CD4-positive, alpha-beta T cell treated with Interleukin-1 beta for 1 hour (primary cell): ENCODE measurements at places on chromosomes 1 and 21.

- no peak for DNase-seq
Observed at GRCh38 chr1:240803151-240803550, 191.2 kb upstream of the GREM2 start.

- peak; percentile 11 for DNase-seq
Observed at GRCh38 chr1:183227422-183228346, 41.6 kb downstream of the LAMC2 start.

GRCh38 chr1:156616463-156616862 is 2.8 kb upstream of the HAPLN2 start:
- no peak for DNase-seq

GRCh38 chr1:233719655-233720341 is 105.9 kb downstream of the KCNK1 start:
- DNase-seq: no peak

DNA sequence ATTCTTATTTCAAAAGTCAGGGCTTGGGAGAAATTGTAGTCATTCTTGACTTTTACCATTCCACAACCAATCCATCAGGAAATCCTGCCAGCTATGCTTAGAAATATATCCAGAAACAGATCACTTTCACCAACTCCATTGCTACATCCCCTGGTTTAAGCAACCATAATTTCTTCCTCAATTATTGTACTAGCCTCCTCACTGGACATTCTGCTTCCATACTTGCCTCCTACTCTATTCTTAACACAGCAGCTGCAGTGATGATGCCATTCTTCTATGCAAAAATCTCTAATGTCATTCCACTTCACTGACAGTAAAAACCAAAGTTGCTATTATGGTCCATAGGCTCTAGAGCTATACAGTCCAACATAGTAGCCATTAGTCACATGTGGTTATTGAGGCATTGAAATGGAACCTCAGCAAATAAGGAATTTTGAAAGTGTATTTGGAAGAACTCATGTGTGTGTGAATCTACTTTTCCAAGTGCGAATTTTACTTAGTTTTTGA is 110.7 kb upstream of the KIAA0040 start:
- no peak for DNase-seq

- no peak for DNase-seq
Observed at GRCh38 chr1:56469640-56470371, 109.6 kb downstream of the PLPP3 start.

DNA sequence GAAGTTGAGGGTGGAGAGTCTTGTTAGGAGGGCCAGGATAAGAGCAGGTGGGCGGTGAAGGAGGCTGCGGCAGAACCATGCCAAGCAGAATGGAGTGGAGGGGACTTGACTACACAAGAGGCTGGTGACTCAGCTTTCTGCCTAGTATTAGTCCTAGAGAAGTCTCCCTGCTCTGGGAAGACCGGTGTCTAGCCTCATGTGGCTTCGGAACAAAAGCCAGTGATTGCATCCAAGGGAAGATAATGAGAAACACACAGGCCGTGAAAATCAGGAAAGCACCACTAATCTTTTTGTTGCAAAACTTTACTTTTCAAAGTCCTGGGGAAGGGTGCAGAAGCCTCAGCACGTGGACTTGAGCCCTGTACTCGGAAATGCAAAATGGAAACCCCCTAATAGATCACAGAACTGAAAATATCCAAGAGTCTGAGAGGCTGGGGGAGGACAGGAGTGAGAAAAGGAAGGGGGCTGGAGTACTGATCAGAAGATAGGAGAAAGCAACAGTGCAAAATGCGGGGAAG is 31.4 kb downstream of the DDR2 start:
- no peak for DNase-seq

GRCh38 chr1:187044411-187044810 is 215.7 kb downstream of the PLA2G4A start:
- DNase-seq: no peak

- DNase-seq: no peak
Observed at GRCh38 chr21:42401820-42402251, 1.9 kb upstream of the UBASH3A start.

DNA sequence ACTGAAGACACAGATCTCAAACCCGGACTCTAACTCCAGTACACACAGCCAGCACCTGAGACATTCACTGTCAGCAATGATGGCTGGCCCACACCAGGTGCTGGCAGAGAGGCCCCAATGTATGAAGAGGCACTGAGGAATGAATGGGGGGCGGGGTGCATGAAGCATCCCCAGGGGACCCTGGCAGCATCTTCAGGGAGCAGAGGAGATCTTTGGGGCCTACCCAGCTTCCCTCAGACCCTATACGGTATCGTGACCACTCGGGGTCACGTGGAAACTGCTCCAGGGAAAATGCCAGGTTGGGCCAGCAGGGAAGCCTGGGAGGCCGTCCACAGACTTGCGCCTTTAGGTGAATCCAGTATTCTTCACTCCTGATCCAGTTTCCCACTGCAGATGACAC is 84.3 kb downstream of the NPHP4 start:
- no peak for DNase-seq

DNA sequence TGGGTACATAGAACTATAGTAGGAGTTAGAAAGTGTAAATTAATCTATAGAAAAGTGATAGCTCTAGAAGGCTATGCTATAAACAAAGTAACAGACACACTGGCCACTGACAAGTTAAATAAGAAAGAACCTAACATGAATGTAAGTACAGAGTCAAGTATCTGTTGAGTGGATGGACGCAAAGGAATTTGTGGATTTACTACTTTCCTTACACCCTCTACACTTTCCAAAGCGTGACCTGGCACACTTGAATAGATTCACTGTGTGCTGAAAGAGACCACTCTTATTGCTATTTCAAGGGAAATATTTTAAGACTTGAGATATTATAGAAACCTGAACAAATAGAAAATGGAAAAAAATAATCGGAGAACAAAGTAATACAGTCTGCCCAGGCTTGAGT is 142.8 kb upstream of the SAMSN1 start:
- DNase-seq: no peak

- no peak for DNase-seq
Observed at GRCh38 chr1:240152611-240153297, 61.1 kb downstream of the FMN2 start.

DNA sequence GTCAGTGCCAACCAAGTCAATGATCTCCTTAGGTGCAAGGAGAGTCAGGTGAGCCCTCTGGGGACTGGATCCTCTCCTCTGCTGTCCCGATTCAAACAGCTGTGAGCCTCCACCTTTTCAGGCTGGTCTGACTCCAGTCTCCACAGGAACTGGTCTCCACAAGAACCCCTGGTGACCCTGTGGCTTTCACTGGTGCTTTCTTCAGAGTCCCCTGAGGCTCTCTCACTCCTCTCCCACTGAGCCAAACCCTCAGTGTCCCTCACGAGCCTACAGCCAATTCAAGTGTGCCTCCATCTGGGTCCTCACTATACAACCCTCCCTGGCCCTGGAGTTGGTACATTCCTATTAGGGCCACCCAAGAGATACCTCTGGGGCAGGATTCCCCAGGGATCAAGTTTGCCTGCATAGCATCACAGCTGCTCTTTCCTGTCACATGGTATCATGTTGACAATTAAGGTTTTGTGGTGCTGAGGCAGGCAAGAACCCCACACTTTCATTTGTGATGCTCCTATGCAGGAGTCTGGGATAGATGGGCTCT is 5.2 kb upstream of the NGF start:
- no peak for DNase-seq

DNA sequence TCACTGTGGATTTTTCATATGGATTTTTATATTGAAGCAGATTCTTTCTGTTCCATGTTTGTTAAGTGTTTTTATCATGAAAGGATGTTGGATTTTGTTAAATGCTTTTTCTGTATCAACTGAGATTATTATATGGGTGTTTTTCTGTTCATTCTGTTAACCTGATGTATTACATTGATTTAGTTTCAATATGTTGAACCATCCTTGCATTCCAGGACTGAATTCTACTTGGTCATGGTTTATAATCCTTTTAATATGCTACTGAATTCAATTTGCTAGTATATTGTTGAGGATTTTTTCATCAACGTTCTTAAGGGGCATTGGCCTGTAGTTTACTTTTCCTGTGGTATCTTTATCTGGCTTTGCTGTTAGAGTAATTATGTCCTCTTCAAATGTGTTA is 55.8 kb downstream of the CCDC30 start:
- DNase-seq: no peak

DNA sequence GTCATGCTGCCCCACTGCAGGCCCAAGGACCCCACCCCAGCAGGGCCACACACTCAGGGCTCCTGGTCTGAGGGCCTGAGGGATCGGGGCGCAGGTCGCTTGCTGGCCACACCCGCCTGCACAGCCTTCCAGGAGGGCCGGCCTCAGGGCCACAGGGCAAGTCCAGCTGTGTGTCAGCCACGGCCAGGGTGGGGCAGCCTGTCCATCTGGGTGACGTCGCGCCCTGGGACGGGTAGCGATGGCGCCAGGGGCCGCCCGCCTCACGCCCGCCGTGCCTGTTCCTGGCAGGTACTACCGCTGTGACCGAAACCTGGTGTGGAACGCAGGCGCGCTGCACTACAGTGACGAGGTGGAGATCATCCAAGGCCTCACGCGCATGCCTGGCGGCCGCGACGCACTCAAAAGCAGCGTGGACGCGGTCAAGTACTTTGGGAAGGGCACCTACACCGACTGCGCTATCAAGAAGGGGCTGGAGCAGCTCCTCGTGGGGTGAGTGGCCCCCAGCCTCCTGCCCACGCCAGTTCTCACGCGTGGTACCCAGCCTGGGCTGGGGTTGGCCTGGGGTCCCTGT is 2.5 kb downstream of the COL6A1 start:
- no peak for DNase-seq

- peak; percentile 91 for DNase-seq
Observed at GRCh38 chr1:37477198-37477931, 3.0 kb downstream of the ZC3H12A start.

- no peak for DNase-seq
Observed at GRCh38 chr1:33334081-33334552, 13.2 kb upstream of the A3GALT2 start.

DNA sequence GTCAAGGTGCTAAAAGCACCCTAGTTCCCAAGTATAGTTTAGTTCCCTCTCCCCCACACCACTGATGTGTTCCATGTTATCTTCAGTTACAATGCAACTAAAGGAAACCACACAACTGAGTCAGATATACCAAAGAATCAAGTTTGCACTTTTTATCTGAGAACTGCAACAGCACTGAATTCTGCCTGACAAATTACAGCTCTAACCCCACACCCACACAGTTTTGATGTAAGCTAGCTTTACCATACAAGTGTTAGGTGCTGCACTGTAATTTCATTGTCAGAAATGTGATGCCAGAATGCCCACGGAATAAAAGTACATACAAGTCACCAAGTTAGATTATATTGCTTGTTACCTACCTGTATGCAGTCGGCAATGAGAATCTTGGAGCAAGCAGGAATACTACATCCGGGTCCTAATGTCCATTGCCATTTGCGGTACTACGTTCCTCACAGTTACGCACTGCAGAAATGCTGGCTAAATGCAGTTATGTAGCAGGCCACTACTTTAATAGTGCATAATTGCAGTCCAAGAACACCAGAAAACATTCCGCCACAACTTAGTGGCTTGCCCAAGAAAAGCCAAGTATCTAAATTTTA is 12.1 kb downstream of the SFPQ start:
- DNase-seq: no peak

GRCh38 chr1:112673592-112674439 is 643 bp upstream of the MOV10 start:
- DNase-seq: peak; percentile 43

DNA sequence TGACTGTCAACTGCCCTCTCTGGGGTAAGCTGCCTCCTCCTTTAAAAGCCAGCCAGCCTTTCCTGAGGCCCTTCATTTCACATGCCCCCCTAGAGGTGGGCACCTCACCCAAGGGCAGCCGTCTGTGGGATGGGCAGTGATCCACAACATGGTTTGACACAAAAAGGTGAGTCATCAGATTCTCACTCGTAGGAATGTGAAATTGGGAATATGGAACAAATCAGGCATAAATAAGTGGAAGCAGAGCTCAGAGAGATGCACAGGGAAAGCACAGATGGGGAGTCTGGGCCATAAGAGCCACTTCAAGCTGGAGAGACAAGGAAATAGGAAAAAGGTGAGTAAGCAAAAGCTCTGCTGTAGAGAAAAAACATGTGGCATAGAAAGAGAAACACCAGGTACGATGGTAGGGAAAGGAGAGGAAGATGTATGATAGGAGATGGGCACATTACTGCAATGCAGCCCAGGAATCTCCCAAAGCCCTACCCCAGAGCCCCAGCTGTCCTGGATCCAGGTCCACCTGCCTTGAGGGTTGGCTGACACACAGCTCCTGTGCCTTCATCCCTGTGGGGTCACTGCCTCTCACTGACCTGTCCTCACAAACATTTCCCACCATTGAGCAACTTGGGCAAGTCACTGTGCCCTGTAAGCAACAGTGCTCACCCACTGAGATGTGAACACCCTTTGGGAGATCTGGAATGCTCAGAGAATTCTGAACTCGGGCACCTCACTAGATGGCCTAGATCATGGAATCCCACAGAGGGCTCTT is 86.6 kb downstream of the ASTN1 start:
- DNase-seq: no peak

GRCh38 chr21:18646116-18646515 is 242.5 kb upstream of the TMPRSS15 start:
- no peak for DNase-seq

DNA sequence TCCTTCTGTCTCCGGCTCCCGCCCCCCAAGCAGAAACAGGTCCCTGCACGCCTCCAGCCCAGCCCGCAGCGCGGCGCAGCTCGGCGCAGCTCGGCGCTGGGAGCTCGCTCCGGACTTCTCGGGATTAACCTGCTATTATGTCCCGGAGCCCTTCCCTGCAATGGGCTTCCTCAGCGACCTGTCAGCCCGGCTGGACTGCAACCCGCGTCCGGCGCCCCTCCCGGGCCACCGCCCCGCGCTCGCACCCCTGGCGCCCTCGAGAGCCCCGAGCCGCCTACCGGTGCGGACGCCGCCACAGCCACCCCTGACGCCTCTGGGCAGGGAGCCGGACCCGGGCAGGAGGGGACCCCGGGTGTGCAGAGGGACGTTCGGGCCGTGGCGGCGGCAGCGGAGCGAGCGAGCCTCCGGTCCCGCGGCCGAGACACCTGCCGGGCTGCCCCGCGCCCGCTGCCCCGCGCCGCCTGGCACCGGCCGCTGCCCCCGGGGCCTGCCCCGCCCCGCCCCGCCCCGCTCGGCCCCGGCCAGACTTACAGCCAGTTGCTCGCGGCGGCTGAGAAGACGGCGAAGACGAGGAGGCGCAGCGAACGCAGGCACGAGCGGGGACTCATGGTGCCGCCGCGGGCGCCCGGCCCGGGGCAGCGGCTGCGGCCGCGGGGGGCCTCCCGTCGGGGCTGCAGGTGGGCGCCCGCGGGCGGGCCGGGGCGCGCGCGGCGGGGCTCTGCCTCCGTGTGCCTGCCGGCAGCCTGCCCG is 407 bp downstream of the WNT4 start:
- no peak for DNase-seq

DNA sequence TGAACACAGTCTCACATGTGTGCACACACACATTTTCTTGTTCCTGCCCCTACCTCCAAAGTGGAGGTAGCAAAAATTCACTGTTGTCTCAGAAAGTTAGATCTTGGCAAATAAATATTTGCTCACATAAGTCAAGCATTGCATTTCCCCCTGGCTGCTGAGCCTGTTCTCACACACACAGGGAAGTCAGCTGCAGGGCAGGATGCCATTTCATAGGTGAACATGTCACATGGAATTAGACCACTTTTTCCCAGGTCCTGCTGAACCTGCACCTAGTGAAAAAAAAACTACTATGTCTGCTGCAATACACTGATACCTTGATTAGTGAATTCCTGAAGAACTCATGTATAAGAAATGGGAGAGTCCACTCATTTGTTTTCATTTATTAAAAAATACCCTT is 5.3 kb upstream of the CD55 start:
- no peak for DNase-seq
